Stimulated activated CD4-positive, alpha-beta T cell treated with anti-CD3 and anti-CD28 coated beads, TNF-alpha, amount 100 ng/mL, for 4 hours (primary cell): ENCODE measurements at places on chromosomes 4 and X.

DNA sequence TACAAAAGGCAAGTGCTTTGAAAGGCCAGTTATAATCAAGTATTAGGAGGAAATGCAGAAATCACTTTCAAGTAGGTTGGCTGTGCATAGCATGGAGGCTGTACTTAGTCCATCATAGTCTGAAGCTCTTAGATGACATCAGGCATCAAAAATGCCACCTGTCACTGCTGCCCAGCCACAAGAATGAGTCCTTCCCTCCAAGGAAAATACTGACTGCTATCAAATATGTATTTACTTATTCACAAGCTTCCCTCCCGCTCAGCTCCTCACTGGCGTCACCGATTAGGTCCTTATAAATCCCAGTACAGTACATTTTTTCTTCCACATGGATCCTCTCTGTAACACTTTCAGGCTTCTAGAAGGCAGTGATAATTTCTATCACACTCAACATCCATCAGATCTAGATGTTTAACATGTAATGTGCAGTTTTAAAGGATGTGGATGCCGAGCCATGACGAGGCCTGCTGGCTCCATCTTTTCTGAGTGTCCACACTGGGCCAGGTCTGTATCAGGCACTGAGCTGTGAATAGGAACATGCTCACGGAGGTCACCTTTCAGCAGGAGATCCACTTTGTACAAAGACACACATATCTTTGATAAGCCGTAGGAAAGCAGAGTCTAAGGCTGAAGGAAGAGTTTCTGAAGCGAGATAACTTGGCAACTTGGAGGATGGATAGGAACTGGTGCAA is 121.9 kb downstream of the PALLD start:
- DNase-seq, result no peak

DNA sequence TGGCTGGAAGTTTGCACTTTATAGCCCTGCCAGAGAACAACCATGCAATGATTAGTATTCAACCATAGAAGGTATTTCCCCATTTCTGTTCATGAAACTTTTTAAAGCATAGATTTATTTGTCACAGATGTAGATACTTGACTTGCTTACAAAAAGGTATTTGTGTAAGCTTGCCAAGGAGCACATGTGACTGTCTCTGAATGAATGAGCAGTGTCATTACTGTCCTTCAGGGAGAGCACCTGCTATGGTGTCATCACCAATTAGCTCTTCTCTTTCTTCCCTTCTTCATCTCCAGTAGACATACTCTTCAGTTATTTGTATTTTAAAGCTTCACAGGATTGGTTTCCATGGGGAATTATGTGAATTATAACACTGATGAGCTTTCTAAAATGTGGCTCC is 1064.7 kb upstream of the GRIA3 start:
- DNase-seq, result no peak

DNA sequence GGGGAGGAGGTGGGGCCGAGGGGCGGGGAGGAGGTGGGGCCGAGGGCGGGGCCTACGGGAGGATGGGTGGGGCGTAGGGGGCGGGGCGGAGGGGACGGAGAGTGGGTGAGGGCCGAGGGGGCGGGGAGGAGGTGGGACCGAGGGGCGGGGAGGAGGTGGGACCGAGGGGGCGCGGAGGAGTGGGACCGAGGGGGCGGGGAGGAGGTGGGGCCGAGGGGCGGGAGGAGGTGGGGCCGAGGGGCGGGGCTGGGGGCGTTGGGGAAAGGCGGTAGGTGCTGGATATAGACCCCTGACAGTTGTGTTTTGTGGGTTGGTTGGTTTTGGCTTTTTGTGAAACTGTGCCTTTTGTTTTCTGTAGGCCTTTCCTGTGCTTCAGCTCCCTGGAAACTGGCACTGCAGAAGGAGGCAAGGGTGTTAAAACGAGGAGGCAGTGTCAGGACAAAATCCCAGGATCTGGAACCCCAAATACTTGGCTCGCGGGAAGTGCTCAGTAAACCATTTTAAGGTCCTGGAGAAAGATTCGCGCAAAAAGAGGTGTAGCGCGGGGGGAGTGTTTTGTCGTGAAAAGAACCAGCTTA is 580 bp upstream of the MMGT1 start:
- peak; percentile 43 for DNase-seq

DNA sequence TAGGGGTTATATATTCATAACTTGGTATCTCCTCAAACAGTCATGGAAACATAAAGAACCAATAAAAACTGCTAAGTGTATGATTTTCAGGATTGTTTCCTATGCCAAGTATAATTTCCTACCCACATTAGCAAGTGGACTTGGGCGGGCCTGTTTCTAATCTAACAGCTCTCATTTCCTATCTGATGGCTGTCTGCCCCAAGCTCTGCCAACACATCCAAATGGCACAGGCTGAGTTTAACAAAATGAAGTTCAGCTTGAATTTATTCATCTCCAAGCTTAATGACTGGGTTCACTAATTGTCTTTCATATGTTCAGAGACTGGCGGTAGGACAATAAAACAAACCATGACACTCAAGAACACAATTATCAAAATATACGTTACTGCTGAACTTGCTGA is 55.5 kb upstream of the S100G start:
- DNase-seq, result no peak

DNA sequence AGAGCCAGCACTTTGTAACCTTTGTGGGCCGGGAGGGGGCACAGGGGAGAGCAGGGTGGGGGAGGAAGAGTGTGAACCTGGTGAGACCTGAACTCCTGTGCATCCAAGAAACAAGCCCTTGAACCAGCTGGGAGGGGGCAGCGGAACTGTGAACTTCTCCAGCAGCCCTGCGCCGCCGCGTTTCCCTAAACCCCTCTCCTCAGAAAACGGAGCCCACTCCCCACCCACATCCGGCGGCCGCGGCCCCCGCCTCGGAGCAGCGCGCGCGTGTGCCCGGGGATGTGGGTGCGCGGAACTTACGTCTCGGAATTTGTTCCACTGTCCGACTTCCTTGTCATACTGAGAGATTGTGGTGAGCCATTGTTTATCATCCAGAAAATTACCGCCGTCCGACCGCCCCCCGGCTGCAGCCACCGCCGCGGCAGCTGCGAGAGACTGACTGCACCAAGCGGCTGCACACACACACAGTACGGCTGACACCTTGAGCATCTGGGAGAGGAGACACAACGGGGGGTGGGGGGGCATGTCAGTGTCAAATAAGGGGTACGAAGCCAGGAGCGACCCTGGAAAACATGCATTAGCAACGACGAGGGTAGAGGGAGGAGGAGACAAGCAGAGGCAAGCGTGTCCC is 494 bp downstream of the SPOCK3 start:
- no peak for DNase-seq

- no peak for DNase-seq
These were observed at the start of gene GRID2 for GRCh38 chr4:92303621-92304027. Gene GRID2, plus strand, starts transcription at chr4:92303966.
